ENCODE measurements at places on chromosomes 3 and 15.

- DNase-seq: no peak
These were observed 622.3 kb downstream of the DIPK2A start for GRCh38 chr3:144593881-144594280.

DNA sequence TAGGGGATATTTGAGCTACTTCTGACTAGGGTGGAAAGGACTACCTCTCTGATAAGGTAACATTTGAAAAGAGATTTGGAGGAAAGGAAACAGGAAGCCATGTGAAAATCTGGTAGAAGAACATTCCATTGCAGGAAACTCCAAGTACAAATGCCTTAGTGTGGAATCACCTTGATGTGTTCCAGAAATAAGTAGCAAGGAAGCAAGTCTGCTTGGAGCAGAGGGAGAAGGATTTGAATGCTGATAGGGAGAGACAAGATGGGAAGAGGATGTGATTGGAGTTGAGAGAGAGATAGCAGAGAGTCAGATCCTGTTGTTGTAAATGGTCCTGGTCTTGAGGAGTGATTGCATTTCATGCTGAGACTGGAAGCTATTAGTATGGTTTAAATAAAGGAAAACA lies 335.1 kb upstream of the DCBLD2 start:
- DNase-seq: no peak

DNA sequence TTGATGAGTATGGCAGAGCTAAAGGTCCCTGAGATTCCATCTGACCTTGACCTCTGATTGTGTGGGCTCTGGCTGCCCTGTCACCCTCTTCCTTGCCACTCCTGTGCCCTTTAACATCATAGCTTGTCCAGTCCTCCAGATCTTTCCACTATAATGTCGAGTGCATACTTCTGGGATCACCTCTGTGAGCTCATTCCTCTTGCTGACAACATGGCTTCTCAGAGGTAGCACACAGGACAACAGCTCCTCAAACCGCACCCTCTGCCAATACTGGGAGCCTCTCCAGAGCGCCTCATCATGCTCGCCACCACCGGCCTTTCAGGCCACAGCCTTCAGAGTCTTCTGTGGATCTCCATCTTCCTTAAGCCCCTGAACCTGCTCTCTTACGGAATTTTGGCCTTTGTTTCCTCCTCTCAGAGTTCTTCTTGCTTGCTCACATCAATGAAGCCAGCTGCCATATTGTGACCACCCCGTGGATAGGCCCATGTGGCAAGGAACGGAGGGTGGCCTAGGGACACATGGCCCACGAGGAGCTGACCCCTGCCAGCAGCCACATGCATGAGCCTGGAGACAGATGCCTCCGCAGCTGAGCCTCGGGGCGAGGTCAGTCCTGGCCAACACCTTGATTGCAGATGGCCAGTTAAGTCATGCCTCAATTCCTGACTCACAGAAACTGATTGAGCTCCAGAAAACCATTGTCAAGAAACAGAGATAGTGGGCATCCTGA lies 31.1 kb downstream of the PLA2G4D start:
- no peak for DNase-seq

DNA sequence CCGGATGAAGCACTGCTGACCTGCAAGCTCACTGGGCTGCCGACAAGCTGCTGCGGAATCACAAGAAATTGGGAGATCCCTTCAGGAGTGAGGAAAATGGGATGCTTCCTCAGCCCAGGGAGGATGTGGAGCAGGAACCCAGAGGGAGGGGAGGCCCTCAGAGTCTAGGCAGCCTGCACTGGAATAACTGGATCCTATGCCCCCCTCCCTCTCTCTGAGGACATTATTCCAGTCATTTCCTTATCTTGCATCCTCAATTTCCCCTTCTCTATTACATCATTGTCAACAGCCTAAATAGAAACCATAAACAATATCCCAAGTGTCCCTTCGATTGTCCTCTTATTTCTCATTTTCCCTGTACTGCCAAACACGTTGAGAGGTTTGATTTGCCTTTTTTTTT lies 169.0 kb downstream of the OPA1 start:
- no peak for DNase-seq

Measured in AG08395 (cell line).